ENCODE measurements at places on chromosomes 11 and 22.

GRCh38 chr11:2899080-2899783 is 13.7 kb upstream of the CDKN1C start:
- no peak for DNase-seq

DNA sequence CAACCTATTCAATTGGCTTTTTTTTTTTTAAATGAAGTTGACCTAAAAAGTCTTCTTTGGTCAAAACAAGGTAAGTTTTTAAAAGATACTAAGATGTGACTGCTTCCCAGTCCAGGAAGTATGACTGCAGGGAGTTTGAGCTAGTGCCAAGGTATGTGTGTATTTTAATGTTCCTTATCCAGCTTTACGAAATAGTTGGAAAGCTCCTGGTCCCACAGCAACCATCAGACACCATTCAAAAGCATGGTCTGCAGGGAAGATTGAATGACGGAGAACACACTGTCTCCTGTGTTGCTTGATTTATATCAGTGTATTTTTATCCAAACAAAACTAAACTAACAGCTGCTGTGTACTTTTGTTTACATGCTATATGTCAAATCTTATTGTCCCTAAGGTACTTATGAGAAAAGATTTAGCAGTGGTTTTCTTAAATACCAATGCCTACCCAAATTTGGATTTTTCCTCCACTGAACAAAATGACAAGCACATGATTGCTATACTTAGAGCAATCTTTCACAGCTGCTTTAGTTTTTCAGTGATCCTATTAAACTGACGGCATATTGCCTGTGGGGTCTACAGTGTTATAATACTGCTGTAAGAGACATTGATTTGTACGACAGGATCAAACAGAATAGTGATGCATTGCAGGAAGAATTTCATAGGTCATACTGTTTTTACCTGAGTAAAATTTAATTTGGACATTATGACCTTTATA is 122.9 kb downstream of the DCDC1 start:
- no peak for DNase-seq

DNA sequence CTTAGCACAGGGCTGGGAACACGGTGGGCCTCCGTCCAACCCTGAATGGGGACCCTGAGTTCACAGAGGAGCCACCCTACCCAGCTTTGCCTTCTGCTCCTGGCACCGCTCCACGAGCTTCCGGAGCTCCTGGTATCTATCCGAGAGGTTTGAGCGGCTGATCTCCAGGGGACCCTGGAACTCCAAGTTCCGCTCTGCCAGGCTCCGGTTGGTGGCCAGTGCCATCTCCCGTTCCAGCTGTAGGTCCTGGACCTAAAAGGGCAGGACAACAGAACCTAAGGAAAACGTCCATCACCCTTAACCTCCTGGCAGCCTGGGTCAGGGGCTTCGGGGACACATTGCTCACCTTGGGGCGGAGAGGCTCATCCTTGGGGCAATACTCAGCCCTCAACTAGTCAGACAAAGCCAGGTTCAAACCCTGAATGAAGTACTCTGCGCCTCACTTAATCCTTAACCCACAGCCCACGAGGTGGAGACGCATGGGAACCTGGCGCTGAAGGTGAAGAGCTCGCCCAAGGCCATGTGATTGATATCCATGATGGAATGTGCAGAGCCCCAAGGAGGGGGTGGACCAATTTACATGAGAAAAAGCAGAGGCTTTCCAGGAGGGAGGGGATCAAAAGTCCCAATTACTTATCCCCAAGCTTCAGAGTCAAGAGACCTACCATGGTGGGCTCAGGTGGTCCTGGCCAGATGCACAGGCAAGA is 27.1 kb downstream of the VPS37C start:
- DNase-seq: no peak

DNA sequence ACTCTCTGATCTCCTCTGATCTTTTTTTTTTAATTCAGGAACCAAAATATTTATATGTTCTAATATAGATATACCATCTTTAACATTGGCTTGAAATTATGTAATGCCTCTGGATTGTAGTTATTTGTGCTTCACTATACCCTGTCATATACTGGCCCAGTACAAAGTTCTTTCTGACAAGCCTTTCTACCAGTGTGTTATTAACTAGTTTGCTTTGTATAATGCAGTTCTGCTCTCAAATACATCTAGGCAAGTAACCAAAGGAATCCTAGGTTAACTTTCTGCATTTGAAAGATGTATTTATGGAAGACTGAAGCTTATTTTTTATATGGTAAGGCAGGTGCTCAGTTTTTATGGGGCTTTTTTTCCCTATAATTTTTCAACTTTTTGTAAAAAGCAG is 36.1 kb downstream of the ARHGEF12 start:
- DNase-seq: no peak

GRCh38 chr22:30187529-30188407 is 58.8 kb downstream of the LIF start:
- no peak for DNase-seq

DNA sequence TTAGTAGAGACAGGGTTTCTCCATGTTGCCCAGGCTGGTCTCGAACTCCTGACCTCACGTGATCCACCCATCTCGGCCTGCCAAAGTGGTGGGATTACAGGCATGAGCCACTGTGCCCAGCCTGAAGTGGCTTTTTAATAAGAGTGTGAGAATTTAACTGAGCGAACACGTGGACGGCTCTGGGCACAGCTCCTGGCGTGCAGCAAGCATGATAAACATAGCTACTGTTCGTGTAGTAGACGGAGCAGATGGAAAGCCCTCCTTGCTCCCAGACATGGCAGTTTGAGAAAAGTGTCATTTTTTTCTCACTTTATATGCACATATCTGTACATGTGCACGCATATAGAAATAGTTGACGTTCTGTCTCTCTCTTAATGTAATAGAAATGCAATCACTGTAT is 7.0 kb downstream of the EMID1 start:
- DNase-seq: no peak

- DNase-seq: no peak
Measured at GRCh38 chr11:66136752-66137123, 66.7 kb downstream of the PACS1 start.

DNA sequence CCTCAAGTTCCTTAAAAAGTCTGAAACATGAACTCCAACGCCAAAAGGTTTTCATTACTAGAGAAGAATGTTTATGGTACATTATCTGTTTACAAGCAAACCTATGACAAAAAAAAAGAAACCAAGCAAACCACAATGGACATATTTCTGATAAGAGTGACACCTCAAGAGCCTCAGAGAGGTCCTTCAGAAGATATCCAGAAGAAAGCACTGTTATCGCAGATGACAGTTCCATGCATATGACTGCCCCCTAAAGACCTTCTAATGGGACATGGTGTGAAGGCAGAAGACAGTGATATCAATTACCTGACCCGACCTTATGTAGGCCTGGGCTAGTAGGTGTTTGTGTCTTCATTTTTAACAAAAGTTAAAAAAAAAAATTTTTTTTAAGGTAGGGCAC is 3.1 kb downstream of the HDHD5 start:
- DNase-seq: no peak

DNA sequence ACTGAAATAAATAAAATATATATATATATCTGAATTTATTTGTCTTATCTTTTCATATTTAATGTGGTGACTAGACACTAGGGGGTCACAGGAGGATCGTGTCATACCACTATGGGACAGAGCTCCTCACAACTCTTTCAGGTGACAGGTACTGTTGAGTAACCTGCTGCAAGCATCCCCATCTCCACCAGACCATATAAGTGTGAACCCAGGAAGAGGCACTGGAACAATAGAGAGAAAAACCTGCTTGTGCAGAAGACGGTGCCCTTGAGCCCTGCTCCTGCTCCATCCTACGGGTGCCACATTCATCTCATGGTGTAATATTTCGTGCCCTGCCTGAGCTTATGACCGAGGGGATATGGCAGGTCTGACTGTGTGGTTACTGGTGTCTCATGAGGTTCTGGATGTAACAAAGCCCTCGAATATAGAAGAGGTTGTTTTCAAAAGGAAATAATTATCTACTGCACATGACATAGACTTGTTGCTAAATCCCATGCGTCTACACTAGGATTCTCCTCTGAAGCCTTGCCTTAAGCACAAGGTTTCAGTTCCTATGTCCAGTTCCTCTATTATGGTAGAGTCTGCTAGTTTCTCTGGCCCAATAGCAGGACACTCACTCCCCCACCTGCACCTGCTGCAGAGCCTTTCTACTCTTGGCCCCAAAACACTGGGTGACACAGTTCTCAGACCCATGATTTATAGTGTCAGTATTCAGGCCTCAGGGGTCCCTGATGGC is 70.4 kb downstream of the GGTLC2 start:
- DNase-seq: no peak

DNA sequence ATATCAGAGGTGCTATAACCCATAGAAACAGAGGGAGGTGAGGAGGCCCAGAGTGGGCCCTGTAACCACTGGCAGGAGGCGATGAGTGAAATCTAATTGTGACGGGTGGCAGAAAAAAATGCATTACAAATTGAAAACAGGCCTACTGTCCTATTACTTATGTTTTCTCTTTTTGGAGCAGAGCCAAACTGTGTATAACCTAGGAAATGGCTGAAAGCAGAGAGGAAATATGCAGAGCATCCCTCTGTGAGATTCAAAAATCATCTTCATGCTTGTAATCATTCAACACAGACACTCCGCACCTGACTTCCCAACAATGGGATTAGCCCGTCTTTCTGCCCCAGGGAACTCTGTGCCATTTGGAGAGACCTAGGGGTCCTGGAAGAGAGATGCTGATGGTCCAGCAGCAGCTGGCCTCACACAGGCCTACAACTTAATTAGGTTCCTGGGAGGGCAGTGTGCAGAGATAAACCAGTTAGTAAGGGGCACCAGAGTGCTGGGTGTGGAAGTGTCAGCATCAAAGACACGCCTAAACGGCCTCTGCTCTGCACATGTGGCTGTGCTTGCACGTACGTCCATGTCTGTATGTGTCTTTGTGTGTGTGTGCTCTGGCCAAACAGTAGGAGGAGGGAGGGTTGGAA is 41.8 kb downstream of the MAP6 start:
- DNase-seq: no peak

DNA sequence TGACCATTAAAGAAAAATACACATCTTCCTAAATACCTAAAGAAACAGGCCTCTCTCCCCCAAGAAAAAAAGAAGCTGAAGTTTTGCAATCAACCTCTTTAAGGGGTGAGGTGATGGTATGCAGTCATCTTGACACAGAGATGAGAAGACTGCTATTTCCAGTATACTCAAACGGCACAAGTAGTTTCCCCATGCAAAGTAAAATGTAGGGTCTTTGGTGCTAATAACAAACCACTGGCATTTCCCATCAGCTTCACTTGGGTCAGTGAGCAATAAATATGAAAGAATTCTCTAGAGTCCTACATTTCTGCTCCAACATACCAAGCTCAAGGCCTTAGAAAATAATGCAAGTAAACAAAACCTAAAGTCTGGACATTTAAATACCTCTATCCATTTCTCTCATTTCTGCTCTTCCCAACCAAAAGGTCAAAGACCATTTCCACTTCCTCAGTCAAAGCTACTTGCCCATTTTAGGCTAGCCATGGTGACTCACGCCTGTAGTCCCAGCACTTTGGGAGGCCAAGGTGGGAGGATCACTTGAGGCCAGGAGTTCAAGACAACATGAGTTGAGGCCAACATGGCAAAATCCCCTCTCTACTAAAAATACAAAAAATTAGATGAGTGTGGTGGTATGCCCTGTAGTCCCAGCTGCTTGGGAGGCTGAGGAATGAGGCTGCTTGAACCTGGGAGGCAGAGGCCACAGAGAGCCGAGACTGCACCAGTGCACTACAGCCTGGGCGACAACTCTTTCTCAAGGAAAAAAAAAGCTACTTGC is 39.5 kb upstream of the CHRNA10 start:
- DNase-seq: no peak

DNA sequence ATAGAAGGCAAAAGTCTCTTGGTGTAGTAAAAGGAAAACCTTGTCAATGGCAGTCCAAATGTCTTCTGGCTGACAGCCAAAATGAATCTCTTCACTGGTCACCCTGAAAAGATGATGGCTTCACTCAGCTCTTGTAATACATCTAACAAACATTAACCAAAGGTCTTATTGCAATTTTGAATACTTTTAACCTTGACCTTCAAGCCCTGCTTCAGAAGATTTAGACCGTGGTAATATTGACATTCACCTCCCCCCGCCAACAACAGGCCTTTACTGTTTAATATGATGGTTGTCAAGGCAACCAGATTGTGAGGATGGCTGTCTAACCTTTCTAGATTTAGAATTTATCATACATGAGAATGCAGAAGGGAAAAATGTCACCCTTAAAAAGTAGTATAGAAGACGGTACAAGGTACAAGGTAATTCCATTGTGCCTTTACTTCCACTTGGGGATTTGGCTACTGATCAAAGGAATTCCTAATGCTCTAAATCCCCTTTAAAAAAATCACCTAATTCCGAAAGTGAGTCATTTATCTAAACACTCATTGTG is 342.3 kb downstream of the LARGE1 start:
- no peak for DNase-seq

DNA sequence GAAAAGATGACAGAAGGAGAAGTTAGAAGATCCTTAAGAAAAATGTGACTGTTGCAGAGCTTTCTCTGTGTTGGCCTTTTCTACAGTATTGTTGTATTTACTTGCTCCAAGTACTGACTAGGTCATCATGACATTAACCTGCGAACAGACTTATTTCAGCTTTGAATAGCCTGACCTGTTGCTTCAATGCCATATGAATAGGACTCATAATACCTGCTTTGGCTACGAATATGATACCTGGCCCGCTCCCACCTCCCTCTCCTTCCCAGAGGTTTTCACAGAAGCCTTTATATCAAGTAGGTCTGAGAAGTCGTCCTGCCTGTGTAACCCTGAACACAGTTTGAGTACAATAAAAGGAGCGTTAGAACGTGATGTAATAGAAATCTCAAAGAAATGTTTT is 169.6 kb upstream of the PGR start:
- DNase-seq: no peak

DNA sequence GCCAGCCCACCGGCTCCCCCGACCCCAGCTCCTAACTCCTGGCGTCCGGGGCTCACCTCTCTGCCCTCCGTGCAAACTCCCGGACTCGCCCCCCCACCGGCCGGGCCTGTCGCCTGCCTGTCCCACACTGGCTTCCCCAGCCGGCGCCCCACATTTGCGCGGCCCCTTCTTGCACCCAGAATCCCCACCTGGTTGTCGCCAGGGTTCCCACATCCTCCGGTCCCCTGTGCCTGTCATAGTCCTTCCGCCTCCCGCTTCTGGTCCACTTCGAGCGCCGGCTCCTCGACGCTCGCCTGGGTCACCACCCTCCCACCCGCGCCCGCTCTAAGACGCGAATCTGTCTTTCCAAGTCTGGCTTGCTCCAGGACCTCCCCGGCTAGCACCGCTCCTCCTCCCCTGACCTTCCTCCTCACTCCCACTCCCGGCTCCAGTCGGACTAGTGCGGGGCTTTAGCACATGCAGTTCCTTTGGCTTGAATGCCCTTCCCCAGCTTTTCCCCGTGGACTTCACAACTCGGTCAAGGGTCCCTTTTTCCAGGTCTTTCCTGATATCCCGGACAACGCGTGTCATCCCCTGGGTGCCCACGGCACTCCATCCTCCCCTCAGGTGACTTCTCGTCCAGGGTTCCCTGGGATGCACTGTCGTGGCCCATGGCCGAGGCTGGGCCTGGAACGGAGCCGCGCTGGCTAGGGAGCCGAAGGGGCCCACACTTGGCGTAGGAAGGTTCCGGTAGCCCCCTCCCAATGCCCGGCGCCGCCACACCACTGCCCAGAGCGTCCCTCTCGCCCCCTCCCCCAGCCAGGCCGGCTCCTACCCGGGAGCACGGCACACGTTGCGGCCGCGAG is 635 bp downstream of the SCARF2 start:
- no peak for DNase-seq
